Naive B cell (primary cell): ENCODE measurements at places on chromosomes 2 and 18. TPM values are rescaled to one million over a fixed set of nuclear protein-coding genes. Genes with fewer than 3 reads are reported as not detected.

GRCh38 chr2:122033778-122034177 is 278.3 kb downstream of the TSN start:
- DNase-seq, result no peak

PROKR1 gene
- polyA plus RNA-seq, result not detected

DNA sequence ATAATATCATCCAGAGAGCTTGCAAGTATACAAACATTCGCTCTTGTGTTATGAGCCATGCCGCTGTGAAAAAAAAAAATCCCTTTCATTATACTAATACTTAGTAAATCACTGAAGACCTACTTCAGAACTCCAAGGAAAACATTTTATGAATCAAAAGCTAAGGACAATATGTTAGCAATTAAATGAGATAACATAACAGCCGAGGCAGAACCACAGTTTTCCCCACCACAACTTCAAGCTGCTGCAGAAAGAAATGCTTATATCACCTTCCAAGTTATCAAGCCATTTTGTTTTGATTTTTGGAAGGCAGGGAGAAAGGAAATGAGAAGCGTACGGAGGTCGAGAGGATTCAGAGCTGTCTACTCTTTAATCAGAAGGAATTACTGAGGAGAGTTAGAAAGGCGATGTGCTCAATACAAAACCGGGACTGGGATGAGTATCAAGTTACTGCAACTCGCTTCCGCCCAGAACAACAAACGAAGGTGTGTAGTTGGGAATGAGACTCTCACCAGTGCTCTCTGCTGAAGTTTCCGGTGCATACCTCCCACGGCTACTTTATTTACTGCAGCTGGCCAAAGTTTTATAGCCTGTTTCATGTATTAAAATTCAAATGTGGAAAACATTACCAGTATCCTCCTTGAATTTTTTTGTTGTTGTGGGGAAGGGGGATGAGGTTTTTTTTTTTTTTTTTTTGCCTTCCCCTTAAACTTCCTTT is 292.2 kb upstream of the CCDC68 start:
- DNase-seq, result no peak

ANO7 gene
- not detected for polyA plus RNA-seq

GRCh38 chr2:70767699-70768589 is at the start of gene ADD2:
TSS of gene ADD2 (minus strand) at chr2:70768200. CDS start at chr2:70706408, 61,792 bp downstream.
- DNase-seq, result peak; percentile 61

- DNase-seq, result no peak
These were observed 50.2 kb downstream of the TFCP2L1 start for GRCh38 chr2:121234791-121235190.

GRCh38 chr2:174704642-174705041 is 59.6 kb downstream of the CHRNA1 start:
- DNase-seq, result no peak

DNA sequence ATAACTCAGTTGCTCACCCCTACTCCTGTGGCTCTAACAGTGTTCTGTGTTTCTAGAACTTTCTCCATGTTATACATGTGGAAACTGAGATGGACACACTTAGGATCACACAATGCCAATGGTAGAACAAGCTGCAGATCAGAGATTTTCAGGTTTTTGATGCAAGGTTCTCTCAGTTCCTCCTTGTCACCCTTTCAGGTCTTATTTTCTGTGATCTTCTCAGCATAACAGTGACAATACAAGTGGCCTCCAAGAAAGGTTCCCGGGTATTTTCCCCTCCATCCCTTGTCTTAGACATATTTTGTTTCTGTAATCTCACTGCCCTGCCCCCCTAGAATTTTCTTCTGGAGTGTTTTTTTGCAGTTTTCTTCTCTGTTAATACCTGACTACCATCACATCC is 6.2 kb upstream of the MGAT5 start:
- DNase-seq, result no peak

- DNase-seq, result no peak
These were observed 4.7 kb downstream of the CYTIP start for GRCh38 chr2:157438863-157439823.
